Stimulated activated CD8-positive, alpha-beta memory T cell treated with anti-CD3 and anti-CD28 coated beads, Interleukin-7, amount 100 ng/mL, for 4 hours (primary cell): ENCODE measurements at places on chromosomes 13 and 19.

DNA sequence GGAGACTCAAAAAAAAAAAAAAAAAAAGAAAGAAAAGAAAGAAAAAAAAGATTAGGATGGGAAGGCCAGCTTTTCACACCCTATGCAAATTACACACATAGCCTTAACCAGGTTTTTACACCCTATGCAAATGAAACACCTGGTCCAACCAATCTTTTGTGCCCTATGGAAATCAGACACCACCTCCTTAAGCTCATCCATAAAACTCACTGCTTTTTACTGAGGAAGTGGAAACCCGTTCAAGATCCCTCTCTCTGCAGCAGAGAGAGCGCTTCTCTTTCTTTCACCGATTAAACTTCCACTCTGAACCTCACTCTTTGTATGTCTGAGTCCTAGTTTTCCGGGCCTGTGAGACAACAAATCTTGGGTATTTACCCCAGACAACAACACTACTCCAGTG is 25.3 kb upstream of the HOMER3 start:
- no peak for DNase-seq

DNA sequence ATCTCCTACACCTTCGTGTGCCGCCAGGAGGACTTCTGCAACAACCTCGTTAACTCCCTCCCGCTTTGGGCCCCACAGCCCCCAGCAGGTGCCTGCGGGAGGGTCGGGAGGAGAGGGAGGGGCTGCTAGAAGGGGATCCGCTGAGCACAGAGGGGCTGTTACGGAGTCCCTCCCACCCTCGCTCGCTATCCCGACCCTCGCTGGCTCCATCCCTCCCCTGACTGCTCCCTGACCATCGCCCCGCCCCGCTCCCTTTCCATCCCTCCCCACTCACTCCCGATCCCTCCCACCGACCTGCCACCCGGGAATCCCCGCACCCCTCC is 780 bp downstream of the CD177 start:
- no peak for DNase-seq

- no peak for DNase-seq
Measured at GRCh38 chr13:46675016-46675415, 121.9 kb downstream of the ESD start.

DNA sequence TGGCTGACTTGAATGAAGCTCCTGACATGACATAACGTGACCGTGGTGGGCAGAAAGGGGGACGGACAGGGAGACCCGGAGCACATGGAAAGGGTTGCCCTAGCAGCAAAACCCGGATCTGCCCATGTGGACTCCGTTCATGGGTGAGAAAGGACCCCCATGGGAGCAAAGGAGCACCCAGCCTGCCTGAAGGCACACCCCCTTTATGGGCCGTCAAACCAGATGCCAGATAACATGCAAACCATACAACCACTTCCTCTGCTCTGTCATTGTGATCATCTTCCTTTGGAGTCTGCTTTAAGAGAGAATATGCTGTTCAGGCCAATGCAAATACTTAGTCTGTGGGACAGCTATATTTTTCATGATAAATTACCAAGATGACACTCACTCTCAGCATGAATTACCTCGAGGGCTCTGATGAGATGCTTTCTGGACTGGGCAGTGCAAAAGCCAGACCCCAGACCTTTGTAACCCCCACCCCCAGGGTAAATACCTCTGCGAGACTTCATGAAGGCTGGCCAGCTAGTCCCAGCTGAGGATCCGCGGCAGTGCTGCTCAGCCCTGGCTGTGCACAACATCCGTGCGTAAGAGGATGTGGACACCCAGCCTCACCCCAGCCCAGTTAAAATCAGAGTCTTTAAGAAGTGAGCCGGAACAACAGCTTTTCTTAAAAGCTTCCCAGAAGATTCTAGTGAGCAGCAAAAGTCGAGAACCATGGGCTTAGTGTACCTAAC is 126.6 kb downstream of the USP12 start:
- no peak for DNase-seq

DNA sequence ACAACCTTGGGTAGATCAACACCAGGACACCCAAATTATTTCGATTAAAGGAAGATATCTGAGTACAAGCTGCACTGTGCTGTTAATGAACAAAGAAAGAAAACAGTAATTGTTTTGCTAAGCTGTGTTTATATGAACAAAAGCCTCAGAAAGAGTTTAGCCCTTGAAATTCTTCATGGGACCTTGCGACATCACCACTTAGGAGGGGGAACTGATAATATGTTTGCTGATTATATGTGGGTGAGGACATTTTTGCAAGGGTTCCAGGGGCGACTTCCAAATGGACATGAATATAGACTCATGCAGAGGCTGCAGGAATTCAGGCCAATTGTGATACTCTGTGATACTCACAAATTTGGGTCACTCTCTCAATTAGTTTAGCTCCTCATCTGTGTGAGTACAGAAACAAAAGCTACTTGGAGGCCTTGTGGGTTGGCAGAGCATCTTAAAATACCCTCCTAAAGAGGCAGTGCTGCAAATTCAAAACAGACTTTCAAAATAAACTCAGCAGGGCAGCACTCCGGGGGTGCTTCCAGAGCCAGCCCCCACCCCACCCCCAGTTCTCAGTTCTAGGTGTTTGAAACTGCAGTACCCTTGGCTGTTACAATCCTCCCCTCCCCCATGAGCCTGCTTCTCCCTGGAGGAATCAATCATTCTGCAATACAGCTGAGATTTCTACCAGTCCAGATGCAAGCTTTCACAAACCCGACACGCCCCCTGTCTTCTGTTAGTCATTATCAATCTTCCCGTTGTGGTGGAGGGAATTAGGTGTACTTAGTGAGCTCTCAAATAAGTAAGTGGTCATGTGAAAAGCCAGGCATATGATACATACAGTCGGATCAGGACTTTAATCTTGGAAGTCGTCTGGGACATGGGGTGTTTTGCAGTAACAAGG is 97.0 kb upstream of the MBNL2 start:
- DNase-seq = no peak

DNA sequence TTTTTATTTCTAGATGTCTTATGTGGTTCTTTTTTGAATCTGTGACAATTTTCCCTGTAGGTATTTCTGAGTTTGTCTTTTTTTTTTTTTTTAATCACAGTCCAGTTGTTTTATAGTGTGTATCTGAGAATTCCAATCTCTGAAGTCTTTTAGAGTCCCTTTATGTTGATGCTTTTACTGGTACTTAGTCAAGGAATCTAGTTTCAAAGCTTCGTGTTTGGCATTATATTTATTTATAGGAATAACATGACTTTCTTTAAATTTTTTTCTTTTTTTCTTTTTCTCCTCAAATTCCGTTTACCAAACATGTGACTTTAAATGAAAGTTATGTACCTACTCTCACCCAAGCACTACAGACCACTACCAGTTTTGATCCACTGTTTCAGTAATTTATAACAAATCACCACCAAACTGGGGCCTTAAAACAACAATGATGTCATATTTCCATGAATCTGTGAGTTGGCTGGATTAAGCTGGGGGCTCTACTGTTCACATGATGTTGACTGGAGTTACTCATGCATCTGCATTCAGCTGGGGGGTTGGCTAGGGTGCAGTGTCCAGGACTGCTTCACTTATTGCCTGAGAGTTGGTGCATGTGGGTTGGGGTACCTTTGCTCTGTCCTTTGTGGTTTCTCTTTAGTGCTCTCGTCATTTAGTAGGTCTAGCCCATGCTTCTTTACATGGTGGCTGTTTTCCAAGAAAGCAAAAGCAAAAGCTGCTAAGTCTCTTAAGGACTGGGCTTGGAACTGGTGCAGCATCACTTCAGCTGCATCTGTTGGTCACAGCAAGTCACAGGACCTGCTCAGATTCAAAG is 22.3 kb downstream of the KCTD4 start:
- DNase-seq = no peak

- DNase-seq = no peak
Measured at GRCh38 chr13:99514801-99515200, 13.5 kb downstream of the TM9SF2 start.

DNA sequence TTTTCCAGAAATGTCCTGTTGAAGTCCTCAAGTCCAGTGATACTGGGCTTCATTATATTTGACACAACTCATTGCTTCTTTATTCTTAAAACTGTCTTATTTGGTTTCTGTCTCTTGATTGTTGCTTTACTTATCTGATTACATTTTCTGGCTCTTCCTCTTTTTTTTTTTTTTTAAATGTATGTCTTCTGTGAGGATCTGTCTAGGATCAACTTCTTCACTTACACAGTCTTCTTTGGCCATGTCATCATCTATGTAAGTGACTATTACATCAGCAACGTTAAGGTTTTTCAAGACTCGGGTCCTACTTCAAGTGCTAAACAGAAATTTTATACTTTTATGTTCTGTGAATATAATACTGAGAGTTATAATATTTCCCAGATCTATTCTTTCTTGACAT is 162.1 kb downstream of the PDS5B start:
- no peak for DNase-seq

DNA sequence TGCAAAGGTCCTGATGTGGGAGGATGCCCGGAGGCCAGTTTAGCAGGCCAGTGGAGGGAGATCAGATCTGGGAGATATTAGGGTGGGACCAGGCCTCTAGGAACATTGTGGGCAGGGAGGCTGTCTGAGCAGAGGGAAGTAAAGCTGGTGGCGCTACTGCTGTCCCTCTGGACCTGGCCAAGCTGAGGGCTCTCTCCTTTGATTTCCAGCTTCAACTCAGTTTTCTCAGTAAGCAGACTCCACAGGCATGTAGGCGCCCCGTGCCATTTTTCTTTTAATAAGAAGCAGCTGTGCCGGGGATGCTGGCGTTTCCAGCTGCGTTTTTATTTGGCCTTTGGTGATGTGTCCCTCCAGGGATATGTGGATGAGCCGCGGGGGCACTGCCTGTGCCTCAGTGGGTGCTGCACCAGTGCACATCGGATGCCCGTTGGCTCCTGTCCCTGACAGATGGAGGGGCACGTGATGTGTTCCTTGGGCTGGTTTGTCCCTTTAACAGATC is 6.7 kb downstream of the DNM2 start:
- no peak for DNase-seq

- DNase-seq = no peak
Measured at GRCh38 chr13:48901781-48902180, 73.9 kb upstream of the FNDC3A start.

DNA sequence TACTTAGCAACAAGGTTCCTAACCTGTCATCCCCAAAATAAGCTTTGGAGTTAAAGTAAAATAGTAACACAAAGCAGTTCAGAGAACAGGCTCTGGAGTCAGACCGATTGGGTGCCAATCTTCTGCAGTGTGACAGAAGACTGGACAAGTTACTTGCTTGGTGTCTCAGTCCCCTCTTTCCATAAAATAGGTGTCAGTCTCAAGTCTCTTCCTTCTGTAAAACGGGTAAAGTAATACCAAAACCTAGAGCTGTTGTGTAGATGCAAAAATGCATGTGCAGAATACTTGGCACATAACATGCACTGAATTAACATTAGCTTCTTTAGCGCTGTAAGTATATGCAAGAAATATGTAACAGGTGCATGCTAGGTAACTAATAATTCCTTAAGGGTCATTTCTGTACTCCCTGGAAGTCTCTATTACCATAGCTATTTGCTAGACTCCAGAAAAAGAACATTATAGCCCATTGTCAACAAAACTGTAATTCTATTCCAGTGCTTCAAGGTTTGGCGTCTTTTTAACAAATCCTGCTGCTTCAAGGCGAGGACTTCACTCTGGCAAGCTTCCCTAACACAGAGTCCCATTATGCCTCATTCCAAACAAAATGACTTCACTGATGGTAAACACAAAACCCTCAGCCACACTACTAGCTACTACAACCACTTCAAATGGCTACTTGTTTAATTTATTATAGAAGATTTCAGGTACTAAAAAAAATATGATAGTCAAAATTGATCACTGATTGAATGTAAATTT is 32.8 kb downstream of the ELF1 start:
- no peak for DNase-seq

DNA sequence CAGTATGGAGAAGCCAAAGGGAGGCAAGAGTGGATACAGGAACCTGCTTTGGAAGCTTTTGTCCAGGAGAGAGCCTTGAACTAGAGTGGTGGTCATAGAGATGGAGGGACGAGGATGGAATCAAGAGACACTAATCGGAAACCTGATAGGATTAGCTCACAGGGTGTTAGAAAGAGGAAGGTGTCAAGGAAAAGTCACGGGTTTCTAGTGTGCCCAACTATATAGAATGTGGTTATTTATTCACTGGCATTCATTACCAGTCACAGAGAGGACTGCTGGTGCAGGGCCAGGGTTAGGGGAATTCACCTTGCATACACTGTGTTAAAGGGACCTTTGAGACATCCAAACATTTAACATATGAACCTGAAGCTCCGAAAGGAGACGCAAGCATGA is 43.4 kb upstream of the URAD start:
- DNase-seq = no peak

DNA sequence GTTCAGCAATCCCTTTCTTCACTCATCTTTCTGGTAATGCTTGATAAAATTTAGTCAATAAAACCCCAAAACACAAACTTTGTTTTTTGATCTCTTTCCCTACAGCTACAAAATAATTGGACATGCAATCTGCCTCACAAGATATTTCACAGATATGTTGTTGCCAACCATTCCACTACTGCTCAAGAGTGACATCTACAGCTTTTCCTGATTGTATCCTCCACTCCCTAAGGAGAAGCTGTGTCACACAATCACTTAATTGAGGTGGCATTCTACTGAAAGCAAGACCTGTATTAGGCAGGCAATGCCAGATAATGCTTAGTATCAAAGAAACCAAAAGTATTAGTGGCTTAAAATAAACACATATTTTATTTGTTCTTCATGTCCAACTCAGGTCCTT is 1646.2 kb upstream of the SPRY2 start:
- DNase-seq = no peak

DNA sequence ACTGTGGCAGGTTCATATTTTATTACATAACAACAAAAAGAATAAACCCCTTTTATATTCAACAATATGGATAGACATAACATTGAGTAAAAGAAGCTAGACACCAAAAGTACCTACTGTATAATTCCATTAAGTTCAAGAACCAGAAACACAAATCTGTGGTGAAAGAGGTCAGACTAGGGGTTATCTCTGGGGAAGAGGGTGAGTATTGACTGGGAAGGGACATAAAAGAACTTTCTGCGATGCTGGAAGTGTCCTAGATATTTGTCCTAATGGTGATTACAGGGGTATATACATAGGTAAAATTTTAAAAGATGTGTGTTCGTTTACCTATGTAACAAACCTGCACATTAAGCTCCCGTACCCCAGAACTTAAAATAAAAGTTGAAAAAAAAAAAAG is 103.0 kb downstream of the SUCLA2 start:
- DNase-seq = no peak

GRCh38 chr13:98537306-98537705 is 39.6 kb downstream of the STK24 start:
- no peak for DNase-seq

GRCh38 chr19:8481201-8481600 is 21.2 kb downstream of the PRAM1 start:
- DNase-seq = no peak

DNA sequence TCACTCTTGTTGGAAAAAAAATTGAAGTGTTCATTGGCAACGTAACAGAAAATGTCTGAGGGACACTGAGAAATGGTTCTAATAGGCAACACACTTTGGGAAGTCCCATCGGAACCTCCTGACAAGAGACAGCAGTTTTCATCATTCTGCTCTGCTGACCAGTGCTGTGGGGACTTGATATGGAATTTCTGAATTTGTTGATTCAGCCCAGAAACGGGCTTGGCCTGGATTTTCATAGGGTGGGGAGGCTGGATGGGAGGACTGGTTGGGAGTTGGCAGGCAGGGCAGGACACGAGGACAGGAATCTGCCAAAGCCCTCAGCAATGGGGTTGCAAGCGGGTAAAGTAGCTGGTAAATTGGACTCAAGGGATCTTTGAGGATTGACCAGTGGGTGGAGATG is 96.5 kb downstream of the DCT start:
- DNase-seq = no peak
